ENCODE measurements at places on chromosomes 7 and 10.
A peak's percentile ranks its signal among the peaks of the same experiment; 100 is the strongest.

- DNase-seq = no peak
These were observed 61.1 kb downstream of the CHST15 start for GRCh38 chr10:124032087-124032935.

DNA sequence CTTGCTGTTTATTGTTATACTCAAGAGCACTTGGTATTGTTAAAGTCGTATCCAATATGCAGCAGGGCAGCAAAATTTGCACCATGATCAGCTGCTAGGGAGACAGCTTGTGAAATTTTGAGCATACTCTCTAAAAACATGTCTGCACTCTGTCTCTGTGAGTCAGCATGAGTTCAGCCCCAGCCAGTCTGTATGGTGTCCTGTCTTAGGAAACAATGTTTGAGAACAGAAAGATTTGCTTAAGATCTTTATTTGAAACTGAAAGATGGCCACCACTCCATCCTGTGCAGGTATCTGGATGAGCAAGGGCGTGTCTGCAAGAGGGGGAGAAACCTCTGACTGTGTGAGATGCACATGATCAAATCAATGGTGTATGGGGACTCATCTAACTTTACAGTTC lies 97.1 kb downstream of the GNAI1 start:
- DNase-seq = no peak

GRCh38 chr7:128701062-128701785 lies 29.1 kb downstream of the GARIN1A start:
- no peak for DNase-seq

DNA sequence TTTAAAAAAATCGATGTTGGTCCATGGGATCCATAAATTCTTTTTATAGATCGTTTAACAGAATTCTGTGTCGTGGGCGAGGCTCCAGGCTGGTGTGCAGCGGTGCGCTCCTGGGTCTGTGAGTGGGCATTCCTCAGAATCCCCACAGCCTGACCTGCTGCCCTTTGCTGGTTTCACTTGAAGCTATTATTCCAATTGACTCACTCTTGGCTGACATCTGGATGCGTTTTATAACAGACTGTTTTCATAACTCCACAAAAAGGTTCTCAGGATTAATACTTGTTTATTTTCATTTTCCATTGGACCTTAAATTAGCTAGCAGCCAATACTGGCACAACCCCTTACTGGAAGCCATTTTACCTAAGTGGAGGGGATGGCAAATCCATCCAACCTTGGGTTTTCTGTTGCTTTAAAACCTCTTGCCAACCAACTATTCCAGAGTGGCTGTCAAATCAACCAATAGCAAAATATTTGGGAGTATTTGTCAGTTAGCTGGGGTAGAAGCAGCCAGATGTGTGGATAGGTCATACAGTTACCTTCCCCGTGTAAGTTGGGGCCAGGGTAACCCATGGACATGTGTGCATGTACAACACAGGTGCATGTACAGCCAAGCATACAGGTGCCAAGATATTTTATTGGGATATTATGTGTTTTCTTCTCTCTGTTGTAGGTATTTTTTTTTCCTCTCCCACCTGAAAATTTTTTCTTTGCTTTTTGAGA lies 160.7 kb upstream of the ZNF32 start:
- no peak for DNase-seq

- DNase-seq = no peak
These were observed 1.2 kb downstream of the DBF4 start for GRCh38 chr7:87877366-87878040.

DNA sequence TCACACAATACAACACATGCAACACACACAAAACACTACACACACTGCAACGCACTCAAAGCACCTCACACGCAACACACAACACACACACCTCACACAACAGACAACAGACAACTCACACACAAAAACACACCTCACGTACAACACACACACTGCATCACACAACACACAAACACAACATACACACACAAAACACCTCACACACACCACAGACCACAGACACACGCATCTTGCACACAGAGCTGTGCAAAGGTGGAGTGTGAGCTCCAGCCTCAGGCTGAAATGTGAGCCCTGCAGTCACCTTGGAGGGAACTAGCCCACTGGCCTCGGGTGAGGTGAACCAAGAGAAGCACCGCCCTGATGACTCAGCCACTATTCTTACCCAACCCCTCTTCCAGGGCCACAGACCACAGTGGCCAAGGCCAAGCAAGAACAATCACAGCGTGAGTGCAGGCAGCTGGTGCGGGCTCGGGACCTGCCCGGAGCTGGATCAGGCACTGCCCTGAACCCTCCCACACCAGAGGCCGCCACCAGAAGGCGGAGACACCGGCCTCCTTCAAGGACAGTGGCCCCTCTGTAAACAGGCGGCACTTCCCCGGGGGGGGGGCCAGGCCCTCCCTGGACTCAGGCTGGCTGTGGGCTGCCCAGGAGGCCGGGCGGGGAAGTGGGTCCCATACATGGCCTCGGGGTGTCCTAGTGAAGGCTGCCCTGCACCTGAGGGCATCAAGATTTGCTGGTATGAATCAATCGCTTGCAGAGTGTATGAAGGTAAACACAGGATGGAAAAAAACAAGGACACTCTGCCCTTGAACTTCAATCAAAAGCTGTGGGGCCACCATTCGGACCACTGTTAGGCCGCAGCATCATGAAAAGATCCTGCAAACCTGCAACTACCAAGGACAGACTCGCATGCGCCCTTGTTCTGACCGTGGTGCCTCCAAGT lies 106.7 kb downstream of the TNS3 start:
- DNase-seq = no peak

DNA sequence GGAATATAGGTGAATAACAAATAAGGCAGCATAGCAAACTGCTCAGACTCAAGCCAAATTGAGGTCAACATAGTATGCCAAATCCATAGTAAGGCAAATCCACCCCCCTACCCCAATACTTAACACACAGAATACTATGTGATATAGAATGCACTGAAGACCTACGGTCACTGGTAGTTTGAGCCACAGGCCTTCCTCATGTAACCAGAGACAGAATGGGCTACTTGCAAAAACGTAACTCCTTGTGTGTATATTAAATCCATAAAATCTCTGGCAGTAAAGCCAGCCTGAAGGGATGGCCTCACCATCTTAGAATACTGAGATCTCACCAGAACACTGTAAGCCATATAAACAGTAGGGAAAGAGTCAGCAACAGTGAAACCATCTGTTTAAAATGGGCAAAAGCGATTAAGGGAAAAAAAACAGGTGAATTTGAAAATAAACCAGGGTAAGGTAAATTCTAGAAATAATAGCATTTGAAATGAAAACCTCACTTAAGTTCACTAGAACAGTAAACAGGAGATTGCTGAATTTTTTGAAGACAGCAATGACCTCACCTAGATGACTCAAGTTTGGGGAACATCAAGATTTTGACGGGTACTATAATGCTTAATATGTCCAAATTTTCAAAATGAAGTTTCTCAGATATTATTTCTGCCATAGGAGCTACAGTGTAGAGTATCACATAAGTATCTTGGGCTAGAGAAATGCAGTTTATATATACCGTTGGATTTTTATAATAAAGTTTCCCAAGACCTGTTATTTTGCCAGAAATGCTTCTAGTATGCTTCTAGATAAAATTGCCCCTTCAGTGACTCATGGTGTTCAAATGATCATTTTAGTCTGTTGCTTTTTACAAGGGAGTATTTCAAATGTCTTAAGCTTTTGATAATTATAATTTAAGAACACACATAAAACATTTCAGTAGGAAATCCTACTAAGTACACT lies 13.9 kb downstream of the HNRNPA2B1 start:
- DNase-seq = no peak

GRCh38 chr7:53466371-53466770 lies 430.9 kb downstream of the POM121L12 start:
- no peak for DNase-seq

- no peak for DNase-seq
These were observed 47.9 kb downstream of the OGDH start for GRCh38 chr7:44654255-44654796.

- DNase-seq = no peak
These were observed 155.6 kb downstream of the PKD1L1 start for GRCh38 chr7:47792521-47793121.

GRCh38 chr10:110458266-110458920 lies 39.3 kb upstream of the DUSP5 start:
- DNase-seq = peak; percentile 45

- no peak for DNase-seq
These were observed 43.7 kb upstream of the DGKI start for GRCh38 chr7:137890449-137890921.
